ENCODE measurements at places on chromosomes 3 and 15.

- DNase-seq = no peak
Observed at GRCh38 chr3:66372681-66373350, 128.0 kb downstream of the LRIG1 start.

GRCh38 chr15:85534031-85534430 lies 153.6 kb downstream of the AKAP13 start:
- DNase-seq = no peak

DNA sequence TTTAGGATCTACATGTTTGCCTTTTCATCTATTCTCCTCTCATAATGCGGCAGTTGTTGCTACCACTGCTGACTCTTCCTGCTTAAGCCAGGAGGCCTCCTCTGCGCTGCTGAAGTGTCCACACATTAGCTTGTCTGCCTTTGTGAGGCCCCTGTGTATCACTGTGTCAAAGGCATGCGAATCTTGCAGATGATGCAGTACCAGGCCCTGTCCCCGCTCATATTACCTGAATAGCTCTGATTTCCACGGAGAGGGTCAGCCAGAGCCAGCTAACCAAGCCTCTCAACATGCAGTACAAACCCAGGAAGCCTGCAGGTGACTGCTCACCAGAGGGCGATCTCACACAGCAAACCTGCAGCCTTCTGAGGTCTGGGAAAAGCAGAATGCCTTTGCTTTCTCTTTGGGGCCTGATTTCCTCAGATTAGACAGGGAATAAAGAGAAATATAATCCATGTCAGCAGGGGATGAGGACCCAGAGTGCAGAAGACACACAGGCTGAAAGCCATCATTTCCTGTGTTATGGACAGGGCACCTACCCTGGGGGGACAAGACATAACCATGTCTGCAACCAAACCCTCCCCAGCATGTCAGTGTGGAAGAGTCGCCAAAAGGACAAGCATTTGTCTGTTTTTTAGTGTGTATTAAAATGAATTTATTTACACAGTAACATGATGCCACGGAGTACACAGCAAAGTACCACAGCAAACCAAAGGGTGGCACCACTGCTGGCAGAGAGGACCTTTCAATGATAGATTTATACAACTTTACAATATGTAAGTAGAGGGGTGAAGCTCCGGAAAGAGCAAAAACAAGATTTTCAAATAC lies 36.8 kb upstream of the TSPAN3 start:
- peak; percentile 61 for DNase-seq

- no peak for DNase-seq
Observed at GRCh38 chr3:149902498-149903139, 68.1 kb downstream of the PFN2 start.

GRCh38 chr3:168336276-168336675 lies 240.6 kb upstream of the GOLIM4 start:
- DNase-seq = no peak
